ENCODE measurements at places on chromosomes 11 and 22. TPM values are rescaled to one million over a fixed set of nuclear protein-coding genes. Genes with fewer than 3 reads are reported as not detected.
A peak's percentile ranks its signal among the peaks of the same experiment; 100 is the strongest.

- no peak overlapping the region for H3K4me3 ChIP-seq
- no peak overlapping the region for H3K27ac ChIP-seq
- peaks cover 11% of the 10 kb centered on the region for H3K36me3 ChIP-seq
- H3K4me1 ChIP-seq: peaks cover 3% of the 10 kb centered on the region
Observed at GRCh38 chr11:10490398-10491241, 35.6 kb downstream of the AMPD3 start.

GRCh38 chr11:3156661-3157311 is 8.3 kb downstream of the OSBPL5 start:
- DNase-seq: no peak
- peaks cover 6% of the 10 kb centered on the region for H3K4me1 ChIP-seq
- H3K27me3 ChIP-seq: no peaks in the 10 kb centered on the region
- no peaks in the 10 kb centered on the region for H3K36me3 ChIP-seq
- no peak overlapping the region for H3K27ac ChIP-seq

- no peak overlapping the region for H3K4me3 ChIP-seq
- H3K27me3 ChIP-seq: no peaks in the 10 kb centered on the region
- no peak overlapping the region for H3K27ac ChIP-seq
- H3K4me1 ChIP-seq: no peaks in the 10 kb centered on the region
Observed at GRCh38 chr22:32100711-32101110, 57.6 kb downstream of the SLC5A1 start.

DNA sequence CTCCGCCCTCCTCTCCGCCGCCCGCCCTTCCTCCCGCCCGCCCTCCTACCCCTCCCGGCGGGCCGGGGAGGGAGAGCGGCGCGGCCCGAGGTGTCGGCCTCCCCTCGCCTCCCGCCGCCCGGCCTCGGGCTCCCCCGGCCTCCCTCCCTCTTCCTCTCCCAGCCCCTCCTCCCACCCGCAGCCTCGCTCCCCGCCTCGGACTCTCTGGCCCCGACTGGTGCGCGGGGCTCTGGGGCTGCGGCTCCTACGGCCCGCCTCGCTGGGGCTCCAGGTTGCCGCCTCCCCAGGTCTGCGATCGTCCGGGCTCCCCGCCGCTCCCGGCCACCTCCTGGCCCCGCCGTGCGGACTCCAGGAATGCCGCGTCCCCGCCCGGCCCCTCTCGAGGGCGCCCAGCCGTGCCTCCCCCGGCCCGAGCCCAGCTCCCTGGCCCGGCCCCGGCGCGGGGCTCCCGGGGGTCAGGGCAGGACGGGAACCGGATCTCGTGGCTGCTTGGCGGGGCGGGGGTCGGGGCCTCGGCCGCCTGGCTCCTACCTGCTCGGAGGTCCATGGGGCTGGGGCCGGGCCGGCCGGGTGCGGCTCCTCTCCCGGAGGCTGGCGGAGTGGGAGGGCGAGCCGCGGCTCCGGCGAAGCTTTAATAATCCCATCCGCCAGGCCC is at the start of gene CLCF1:
Gene CLCF1 (minus strand): TSS at position 606 of the 655 bp plus-strand sequence. CDS start 59 bp downstream, at position 547.
- no peak within 1 kb of the TSS for H3K27ac ChIP-seq
- H3K4me3 ChIP-seq: peak within 1 kb of the TSS; percentile 91
- no peak for DNase-seq
- peaks cover 7% of the 10 kb centered on the region for H3K4me1 ChIP-seq

DNA sequence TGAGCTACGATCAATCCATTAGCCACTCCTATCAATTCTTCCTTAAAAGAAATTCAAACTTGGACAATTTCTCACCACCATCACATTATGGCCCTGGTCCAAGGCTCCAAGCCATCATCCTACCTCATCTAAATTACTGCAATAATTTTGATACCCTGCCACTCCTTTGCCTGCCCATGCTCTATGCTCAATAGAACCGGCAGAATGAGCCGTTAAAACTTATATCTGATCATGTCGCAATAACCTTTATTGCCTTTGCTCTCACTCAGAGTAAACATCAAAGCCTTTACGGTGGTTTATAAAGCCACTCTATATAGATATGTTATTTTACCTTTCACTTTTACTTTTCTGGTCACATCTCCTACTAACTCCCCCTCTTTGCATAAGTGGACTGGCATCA is 2392.1 kb upstream of the RAG2 start:
- H3K27me3 ChIP-seq: no peaks in the 10 kb centered on the region
- no peak for DNase-seq
- H3K4me3 ChIP-seq: no peak overlapping the region
- peaks cover 5% of the 10 kb centered on the region for H3K36me3 ChIP-seq
- no peaks in the 10 kb centered on the region for H3K4me1 ChIP-seq

DNA sequence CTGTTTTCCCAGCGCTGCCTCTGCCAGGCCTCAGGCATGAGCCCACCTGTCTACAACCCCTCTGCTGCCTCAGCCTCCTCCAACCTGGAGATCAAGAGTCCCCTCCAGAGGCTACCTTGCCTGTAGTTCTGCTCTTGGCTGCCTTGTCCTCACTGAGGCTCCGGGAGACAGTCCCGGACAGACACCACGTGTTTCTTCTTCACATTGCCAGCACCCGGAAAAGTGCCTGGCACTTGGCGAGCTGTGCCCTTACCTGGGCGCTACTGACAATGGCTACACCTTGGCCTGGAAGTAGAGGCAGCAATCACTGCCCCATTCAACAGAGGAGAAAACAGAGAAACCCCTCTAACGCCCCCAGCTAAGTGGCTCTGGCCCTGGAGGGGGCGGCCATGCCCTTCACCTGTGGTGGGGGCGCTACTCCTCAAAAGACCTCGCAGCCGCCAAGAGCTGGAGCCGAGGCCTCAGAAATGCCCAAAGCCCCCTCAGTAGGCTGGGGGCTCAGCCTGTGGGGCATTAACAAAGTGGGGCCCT is 3.0 kb upstream of the NAP1L4 start:
- no peak overlapping the region for H3K27ac ChIP-seq
- H3K36me3 ChIP-seq: 0 out of 3 replicates have a peak, but pooled peaks cover 2% of the 10 kb centered on the region
- no peaks in the 10 kb centered on the region for H3K4me1 ChIP-seq
- H3K27me3 ChIP-seq: no peaks in the 10 kb centered on the region
- no peak overlapping the region for H3K4me3 ChIP-seq

WBP2NL gene
- 0.22 TPM for total RNA-seq

MMP10 gene
- 0.20 TPM for total RNA-seq

Measured in H9 (cell line).